Right lung (tissue), 10 donors: ENCODE measurements at places on chromosomes 5 and 9.

- peak; percentile 93 for DNase-seq
Observed at GRCh38 chr5:88140856-88141752, 127.5 kb downstream of the TMEM161B start.

DNA sequence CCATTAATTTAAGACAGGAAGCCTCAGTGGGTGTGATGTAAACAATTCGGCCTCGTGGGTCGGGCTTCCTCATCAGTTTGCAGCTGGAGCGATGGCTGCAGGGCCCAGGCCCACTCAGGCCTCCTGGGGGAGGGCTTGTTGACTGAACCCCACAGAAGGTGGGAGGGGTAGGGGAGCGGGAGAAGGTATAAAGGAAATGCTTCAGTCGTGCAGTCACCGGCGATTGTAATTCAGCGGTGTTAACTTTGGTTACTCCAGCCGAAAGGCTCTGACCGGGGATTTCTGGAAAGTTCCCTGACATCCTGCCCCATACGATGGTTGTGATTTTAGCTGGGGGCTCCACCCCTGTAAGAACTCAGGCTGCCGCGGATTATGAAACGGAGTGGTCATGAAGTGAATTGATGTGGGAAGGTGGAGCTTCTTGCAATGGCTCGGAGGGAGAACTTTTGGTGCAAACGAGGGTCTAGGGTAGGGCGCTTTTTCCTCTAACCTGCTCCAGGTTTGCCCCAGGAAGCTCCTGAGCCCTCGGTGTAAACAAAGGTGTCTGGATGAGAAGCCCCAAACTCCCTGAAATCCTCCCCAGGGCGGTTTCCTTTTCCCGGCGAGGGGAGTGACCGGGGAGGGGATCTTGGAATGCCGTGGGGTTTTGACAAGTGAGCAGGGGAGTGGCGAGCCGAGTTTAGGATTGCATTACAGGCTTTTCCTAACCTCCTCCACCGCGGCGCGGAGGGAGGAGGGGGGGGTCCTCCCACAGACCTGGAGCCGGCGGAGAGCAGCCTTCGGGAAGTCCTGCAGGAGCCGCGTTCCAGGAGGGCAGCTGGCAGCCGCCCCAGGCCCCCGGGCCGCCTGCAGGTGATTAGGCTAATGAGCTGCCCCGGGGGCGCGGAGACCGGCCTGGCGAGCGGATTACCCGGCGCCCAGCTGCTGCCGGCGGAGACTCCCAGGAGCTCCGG, 215.5 kb downstream of the PDZD2 start:
- peak; percentile 26 for DNase-seq

DNA sequence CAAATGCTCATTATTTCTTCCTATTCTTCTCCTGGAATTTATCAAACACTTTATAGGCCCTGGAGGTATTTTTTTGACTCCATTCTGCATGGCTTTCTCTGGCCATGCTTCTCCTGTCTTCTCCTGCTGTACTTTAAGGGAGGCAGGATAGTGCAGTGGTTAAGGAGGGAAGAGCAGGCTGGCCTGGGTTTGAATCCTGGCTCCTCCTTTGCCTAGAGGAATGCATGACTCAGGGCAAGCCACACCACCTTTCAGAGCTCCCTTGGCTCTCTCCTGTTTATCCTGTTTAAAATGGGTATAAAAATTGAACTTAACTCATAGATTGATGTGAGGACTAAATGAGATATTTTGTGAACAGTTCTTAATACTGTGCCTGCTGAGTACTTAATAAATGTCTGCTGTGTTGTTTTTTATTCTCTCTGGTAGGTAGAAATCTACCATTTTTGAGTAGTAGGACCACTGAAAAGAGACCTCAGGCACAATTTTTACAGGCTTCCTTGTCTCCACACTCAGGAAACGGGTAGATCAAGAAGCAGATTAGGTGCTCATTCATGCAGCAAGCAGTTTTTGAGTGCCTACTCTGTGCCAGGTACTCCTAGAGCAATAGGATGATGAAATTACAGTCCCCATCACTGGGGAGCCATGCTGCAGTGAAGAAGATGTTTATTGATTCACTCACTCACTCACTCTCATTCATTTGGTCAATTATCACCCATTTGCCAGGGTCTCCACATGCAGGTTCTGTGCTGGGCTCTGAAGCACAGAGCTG, 32.7 kb upstream of the ARAP3 start:
- no peak for DNase-seq

GRCh38 chr9:93635186-93636107, 59.1 kb downstream of the PHF2 start:
- no peak for DNase-seq

- no peak for DNase-seq
Observed at GRCh38 chr5:154892369-154892771, 33.9 kb downstream of the CNOT8 start.

DNA sequence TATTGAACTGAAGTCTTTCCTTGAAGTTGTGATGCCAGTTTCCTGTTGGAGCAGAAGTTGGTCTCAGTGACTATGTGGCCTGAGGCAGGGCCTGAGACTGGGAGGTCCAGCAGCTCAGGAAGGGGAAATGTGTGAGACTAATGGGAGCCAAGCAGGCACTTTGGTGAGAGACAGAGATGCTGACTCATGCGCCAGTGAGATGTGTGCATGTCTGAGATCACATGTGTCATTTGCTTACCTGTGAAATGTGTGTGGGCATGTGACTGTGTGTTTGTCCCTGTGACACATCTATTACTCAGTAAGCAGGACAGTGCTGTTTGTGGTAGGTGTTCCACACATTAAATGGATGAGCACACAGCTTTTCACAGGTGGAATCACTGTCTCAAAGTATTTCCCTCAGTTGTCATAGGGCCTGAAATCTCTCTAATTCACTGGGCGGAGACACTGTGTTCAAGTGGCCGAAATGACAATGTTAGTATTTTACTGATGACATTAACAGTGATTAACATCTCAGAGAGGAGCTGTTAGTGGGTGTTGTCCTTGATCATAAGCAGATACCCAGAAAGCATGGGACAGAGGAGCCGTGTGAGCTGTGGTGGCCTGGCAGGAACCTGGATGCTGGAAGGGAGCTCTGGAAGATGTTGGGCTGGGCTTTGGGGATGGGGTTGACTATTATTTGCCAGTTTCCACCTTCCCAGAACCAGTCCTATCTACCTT, 7.4 kb downstream of the NPR2 start:
- no peak for DNase-seq
